ENCODE measurements at places on chromosomes 6 and 20.

GRCh38 chr6:100453701-100454521 is 10.8 kb downstream of the SIM1 start:
- DNase-seq, result no peak

DNA sequence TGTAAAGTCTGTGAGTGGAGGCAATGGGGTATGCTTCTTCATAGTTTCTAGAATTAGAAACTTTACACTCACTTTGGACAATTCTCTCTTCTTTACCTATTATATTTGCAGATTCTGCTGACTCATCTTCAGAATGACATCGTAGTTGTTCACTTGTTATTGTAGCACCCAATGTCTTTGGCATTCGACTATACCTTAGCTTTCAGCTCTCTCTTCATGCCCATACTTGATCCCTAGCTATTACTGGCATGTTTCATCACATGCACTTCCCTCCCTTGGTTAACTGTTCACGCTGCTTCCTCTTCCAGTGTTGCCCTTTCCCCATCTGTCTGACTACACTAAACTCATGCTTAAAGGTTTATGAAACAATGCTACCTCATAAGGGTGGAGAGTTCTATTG is 298.1 kb upstream of the TCF21 start:
- no peak for DNase-seq

DNA sequence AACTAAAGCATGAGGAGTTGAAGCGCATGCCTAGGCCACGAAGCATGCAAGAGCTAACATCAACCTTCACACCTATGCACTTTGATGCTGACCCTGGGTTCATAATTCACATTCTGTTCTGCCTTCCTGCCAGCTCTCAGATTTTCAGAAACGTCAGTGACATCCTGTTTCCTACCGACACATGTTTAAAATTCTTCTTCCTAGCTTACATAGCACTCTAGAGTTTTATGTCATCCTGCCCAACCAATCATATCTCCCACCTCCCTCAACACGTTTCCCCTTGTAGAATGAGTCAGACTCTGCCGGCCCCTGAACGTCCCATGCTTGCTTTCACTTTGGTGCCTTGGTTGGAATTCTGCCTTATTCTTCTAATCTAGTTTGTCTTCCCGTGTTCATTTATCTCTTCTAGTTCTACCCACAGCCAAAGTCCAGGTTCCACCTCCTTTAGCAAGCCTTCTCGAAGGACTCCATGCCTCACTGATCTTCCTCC is 97.2 kb upstream of the MAP7 start:
- no peak for DNase-seq

GRCh38 chr6:131182991-131183425 is 47.7 kb downstream of the AKAP7 start:
- no peak for DNase-seq

- DNase-seq, result no peak
Observed at GRCh38 chr6:1127597-1128288, 184.2 kb upstream of the FOXQ1 start.

GRCh38 chr6:136961848-136962247 is 39.7 kb downstream of the SLC35D3 start:
- DNase-seq, result no peak

- no peak for DNase-seq
Observed at GRCh38 chr6:5786321-5786968, 220.3 kb downstream of the NRN1 start.

- no peak for DNase-seq
Observed at GRCh38 chr6:47337519-47337918, 27.8 kb upstream of the TNFRSF21 start.

GRCh38 chr6:3453413-3454272 is 3.2 kb downstream of the SLC22A23 start:
- no peak for DNase-seq

DNA sequence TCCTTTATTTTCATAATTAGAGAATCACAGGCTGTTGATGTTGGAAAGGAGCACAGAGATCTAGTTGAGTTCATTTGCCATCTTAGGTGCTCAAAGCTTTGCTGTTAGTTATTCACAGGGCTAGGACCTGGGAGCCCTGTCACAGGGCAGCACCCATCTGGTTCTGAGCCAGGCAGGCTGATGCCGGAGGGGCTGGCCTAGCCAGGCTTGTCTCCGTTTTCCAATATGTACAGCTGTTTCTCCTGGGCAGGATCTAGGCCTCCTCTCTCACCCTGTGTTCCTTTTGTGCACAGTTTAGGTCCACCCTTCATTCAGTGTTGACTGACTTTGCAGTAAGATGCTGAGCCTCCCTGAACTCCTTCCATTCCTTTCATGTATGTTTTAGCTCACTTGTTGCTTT is 33.4 kb downstream of the LRRC1 start:
- no peak for DNase-seq

- peak; percentile 83 for DNase-seq
Observed at GRCh38 chr6:41705996-41706835, 29.2 kb downstream of the TFEB start.

- DNase-seq, result no peak
Observed at GRCh38 chr6:144809120-144809519, 524.0 kb downstream of the UTRN start.

DNA sequence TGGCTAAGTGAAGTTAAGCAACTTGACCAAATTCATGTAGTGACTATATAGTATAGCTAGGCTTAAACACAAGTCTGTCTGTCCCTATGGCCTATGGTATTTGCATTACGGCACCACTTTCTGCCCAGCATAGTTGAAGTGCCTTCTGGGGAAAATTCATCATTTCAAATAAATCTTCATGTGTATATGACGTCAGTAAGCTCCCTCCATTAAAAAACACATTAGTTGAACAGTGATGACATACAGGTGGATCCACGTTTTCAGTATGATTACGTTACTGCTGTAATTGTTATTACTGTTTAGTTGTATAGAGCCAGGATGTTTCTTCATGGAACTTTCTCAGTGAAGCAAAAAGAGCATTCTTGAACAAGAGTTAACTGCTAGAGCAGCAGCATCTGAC is 96.2 kb downstream of the TENT5A start:
- no peak for DNase-seq

GRCh38 chr20:56752274-56752673 is 123.2 kb downstream of the TFAP2C start:
- no peak for DNase-seq

DNA sequence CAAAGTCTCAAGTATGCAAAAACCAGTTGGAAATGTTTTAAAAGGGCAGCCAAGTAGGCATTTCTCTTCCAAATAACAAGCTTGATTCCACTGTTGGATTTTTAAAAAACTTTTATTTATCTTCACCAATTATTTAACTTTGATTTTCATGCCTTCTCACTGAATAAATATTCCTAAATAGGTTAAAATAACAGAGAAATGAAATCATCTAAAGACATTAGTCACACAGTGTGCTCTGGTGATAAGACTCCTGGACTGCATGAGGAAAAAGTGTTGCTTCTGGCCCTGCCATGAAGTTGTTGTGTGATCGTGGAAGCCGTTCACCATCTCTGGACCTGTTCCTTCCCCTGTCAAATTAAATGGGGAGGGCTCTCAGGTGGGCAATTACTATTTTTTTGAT is 33.8 kb upstream of the IGF2R start:
- DNase-seq, result no peak

- no peak for DNase-seq
Observed at GRCh38 chr20:6492271-6493055, 275.0 kb upstream of the BMP2 start.

DNA sequence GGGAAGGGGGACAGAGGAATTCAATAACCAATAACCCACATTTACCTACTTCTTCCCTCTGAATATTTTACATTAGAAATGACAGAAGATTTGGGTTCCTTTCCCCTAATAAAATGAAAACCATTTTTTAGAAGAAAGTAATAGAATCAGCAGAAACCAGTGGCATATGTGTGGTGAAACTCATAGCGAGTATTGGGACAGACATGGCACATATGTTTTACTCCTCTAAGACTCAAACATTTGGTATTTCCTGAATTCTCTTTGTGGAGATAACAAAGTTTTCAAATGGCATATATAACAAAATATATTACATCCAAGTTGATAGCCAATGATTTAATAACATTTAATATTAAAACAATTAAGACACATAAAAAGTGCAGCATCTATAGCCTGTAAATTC is 12.9 kb upstream of the BEND3 start:
- no peak for DNase-seq

- no peak for DNase-seq
Observed at GRCh38 chr6:90720404-90720803, 133.5 kb upstream of the MAP3K7 start.

- no peak for DNase-seq
Observed at GRCh38 chr6:116238083-116238482, 15.8 kb downstream of the TSPYL4 start.

DNA sequence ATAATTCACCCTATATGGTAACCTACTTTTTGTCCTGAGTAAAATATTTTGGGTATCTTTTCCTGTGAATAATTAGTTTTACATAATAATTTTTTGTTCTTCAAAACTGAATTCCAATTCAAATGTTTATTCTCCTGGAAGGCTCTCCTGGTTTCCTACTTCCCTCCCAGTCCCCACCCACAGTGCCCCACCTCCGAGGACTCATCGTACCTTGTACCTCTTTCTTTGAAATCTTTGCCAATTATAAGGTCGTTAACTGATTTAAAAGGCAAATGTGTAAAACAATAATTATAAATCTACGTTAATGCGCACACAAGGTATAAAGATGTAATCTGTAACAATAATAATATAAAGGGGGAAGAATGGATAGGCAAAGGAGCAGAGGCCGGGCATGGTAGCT is 40.5 kb upstream of the VEGFA start:
- DNase-seq, result no peak

DNA sequence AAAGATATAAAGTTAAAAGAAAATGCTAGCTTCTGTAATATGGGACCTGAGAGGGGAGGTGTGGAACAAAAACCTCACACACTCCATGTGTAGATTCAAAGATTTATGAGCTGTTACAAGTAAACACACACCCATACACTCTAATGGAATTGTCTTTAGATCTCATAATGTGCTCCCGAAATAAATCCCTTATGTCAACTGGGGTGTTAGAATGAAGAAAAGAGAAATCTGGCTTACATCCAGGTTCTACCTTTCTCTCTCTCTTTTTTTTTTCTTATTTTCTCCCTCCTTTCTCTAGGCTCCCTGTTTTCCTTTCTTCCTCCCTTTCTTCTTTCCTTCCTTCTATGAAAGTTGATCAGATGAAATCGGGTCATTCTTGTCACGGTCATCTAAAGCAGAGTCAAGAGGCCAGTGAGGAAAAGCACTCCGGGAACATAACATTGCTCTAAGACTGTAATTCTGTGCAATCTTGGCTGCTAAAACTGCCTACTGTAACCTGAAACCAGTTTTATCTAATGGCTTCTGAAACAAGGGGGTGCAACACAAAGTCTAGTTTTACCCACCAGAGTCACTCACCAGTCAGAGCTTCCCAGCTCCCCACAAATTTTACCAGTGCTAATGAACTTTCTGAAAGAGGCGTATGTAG is 68.3 kb upstream of the BTBD3 start:
- DNase-seq, result no peak

GRCh38 chr6:168255283-168255881 is 64.2 kb downstream of the DACT2 start:
- DNase-seq, result no peak

DNA sequence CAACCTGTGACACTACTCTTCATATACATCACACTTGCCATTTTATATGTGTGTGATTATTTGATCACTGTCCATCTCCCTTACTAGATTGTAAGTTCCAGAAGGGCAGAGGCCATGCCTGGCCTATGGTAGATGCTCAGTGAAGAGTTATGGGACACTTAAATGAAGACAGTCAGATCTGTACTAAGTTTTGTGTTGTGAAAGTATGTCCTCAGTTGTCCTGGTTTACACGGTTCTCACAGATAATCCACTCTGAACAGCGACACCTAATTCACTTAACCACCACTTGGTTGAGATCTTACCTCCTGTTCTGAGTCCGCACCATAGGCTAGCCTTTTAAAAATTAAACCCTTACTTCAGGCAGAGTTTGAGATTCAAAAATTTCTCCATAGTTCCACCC is 434.1 kb upstream of the SOX4 start:
- DNase-seq, result no peak

DNA sequence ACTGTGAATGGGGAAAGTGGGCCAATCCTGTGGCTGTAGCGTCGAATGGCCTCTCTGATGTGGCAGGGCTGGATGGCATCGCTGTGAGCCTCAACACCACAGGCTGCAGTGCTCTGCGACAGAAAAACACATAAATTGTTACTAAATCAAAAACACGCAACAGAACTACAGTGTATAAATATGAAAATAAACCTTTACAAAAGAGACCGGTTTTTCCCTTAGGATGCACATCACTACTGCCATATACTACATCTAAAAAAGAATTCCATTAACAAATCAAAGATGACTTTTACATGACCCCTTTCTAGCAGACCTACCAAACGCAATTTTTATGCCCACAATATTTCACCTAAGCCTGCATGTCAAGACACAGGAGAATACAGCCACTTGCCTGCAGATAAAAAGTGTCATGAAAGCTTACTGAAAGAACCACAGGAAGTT is 395.5 kb upstream of the RUNX2 start:
- no peak for DNase-seq

- DNase-seq, result no peak
Observed at GRCh38 chr6:35288834-35289233, 8.8 kb upstream of the DEF6 start.

GRCh38 chr6:147949981-147950622 is 392.5 kb upstream of the SASH1 start:
- DNase-seq, result no peak

- no peak for DNase-seq
Observed at GRCh38 chr20:37947943-37948342, 45.0 kb downstream of the VSTM2L start.

DNA sequence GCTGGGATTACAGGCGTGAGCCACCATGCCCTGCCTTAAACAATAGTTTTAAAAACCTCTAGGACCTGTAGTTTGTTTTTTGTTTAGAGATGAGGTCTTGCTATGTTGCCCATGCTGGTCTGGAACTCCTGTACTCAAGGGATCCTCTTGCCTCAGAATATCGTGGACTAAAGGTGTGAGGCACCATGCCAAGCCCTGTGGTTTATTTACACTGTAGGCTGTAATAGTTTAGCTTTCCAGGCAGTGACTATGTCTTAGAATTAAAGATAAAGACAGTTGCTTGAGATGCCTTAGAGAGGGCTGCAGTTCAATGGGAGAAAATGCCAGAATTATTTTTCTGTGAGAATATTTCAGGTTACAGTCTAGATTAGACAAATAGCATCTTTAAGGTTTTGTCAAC is 72.9 kb downstream of the SGK1 start:
- DNase-seq, result no peak

- DNase-seq, result no peak
Observed at GRCh38 chr6:104003803-104004516, 855.8 kb downstream of the HACE1 start.

All from activated B cell treated with CpG ODN at 0.5 μM for 24 hours (primary cell).